EH (cell line): ENCODE measurements at places on chromosomes 7 and 10.
A peak's percentile ranks its signal among the peaks of the same experiment; 100 is the strongest.

DNA sequence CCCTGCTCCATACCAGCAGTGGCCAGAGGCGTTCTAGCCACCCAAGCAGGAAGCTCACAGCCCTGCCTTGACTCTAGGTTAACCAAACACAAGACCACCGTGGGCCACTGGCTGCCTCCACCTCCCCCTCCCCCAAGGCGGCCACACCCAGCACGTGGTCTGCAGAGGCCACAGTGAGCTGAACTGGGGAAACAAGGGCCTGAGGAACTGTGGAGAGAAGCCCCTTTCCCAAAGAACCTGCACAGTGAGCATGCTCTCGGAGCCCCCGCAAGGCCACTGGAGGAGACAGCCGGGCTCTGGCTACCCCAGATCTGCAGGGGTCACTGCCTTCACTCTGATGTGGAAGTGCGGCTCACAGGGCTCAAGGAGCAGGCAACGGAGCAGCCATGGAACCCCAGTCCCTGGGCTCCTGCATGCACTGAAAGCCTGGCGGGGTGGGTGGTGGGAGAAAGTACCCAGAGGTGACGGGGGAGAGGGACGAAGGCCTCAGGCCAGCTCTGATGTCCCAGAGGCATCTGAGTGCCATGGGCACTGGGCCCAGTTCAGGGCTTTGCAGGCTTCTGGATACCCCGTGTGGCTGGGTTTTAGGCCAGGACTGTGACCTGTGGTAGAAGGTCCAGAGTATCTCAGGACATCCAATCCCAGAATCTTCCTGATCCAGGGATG is 189.2 kb downstream of the EBF3 start:
- DNase-seq = no peak

- no peak for DNase-seq
Observed at GRCh38 chr10:62655337-62655994, 149.1 kb upstream of the ADO start.

- no peak for DNase-seq
Observed at GRCh38 chr7:7772397-7772821, 54.0 kb upstream of the RPA3 start.

DNA sequence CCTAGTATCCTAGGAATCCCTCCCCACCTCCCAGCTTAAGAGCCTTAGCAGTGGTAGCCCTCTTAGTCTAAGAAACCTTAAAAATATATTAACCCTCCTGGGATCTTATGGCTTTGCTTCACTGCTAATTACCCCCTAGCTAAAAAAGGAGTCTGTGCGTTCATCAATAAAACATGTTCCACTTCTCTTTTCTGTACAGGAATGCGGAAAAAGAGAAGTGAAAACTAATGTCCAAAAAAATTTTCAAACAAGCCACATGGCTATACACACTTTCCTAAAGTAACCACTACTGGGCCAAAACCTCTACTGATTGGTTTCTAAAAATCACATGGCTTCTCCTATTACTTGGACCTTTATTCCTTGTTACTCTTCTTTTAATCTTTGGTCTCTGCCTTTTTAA is 667.1 kb upstream of the LRRTM3 start:
- DNase-seq = no peak

DNA sequence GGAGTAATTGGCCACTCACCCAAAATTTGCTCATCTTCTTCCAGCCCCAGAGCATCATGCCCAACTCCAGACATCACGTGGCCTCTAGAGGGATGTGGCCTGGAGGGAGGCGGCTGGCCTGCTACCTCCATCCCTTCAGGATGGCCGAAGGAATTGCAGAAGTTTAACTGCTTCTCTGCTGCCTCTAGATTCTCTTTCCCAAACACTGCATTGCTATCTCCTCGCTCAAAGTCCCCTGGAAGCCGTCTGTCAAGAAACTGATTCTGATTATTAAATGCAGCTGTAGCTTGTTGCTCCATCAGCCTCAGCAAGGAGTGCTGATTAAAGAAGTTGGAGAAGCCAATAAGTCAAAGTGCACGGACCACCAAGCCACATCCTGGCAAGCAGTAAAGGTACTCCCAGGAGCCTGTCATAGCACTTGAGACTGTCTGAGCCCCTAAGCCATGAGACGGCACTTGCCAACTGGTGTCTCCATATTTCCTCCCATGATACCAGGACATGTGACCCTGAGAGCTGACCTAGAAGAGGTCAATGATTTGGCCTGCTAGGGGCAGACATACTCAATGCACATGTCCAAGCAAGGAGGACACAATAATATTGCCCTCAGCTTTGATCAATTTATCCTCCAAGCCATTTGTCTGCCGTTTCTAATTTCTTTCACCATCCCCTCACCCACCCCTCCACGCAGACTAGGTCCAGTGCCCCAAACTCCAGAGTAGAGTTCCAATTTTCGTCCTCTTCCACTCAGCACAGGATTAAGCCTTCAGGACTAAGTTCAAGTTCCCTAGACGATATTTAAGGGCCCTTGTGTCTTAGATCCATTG is 84.2 kb downstream of the TBXAS1 start:
- DNase-seq = no peak

DNA sequence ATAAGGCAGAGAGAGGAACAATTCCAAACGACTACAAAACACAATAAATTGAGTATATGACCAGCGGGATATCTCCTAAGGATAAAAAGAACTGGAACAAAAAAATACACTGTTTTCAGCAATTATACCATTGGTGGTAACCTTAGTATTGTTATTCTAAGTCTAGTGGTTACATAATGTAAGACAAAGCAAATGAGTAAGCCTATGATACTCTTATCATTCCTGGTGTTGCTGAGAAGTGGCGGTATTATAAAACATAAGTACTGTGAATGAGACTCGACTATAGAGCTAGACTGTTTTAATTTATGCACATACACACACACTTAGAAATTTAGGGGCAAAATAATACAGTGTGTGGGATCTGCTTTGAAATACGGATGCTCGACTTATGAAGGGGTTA is 107.7 kb downstream of the NRBF2 start:
- no peak for DNase-seq

- no peak for DNase-seq
Observed at GRCh38 chr7:779480-779879, 52.4 kb upstream of the PRKAR1B start.

GRCh38 chr7:50394315-50394714 is 55.8 kb downstream of the FIGNL1 start:
- DNase-seq = no peak

- no peak for DNase-seq
Observed at GRCh38 chr10:71741671-71742070, 22.1 kb upstream of the C10orf105 start.

DNA sequence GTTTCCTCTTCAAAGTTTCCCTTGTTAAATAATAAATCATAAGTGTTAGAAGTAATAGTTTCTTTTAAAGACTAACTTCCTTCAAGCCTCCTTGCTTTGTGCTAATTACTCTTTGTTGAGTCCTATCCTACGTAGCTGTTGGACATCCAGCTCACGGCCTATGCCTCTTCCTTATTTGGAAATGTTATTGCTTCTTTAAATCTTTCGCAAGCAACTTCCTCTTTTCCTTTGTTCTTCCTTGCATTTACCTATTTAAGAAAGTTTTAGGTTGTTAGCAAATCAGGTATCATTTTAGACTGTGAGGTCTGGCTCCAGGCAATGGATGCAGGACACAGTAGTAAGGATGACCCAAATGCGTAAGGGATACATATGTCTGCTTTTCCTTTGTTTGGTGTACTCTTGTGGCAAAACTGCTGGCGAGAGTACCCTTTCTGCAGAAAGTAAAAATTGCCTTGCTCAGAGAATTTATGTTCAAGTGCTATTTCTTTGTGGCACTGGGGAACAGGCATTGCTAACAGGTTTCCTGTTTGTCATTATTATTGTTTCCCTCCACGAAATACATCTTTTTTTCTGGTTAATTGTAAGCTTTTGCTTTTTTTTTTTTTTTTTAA is 110.5 kb downstream of the DYNC2I1 start:
- DNase-seq = no peak

DNA sequence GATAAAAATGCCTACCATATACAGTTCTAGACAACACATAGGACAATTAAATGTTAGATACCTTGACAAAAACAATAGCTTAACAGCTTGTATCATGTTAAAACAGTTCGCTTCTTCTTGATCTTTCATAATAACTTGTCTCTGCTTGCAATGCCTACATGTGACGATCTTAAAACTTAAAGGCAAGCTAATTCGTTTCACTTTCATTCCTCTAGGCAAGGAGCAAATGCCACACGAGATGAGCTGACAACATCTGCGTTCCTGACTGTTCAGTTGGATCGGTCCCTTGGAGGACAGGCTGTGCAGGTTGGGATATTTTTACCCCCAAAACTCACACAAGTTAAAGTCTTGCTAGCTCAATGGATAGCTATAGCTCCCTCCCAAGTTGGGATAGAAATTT is 51.6 kb upstream of the ARL4A start:
- peak; percentile 49 for DNase-seq

GRCh38 chr10:4635388-4635787 is 190.6 kb upstream of the AKR1E2 start:
- DNase-seq = no peak

GRCh38 chr7:17046666-17047065 is 164.9 kb upstream of the AGR3 start:
- no peak for DNase-seq

- DNase-seq = no peak
Observed at GRCh38 chr7:70285187-70285586, 686.9 kb downstream of the AUTS2 start.

DNA sequence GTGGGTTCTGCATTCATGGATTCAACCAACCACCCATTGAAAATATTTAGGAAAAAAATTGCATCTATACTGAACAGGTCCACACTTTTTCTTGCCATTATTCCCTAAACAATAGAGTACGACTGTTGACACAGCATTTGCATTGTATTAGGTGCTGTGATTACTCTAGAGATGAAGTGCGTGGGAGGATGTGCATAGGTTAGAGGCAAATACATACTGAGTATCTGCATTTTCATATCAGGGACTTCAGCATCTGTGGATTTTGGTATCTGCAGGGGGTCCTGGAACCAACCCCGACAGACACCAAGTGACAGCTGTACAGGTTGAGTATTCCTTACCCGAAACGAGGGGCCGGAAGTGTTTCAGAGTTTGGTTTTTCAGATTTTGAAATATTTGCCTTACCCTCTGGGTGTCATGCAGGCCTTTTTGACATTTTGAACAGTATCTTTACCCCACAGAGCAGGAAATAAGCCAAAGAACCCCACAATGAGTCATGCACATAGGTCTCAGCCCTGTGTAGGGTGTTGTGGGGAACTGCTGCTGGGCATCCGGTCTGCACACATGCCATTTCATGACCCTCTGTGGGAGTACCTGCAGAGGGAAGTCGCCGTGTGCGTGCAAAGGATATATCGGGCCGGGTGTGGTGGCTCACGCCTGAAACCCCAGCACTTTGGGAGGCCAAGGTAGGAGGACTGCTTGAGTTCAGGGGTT is 14.5 kb downstream of the NUDT5 start:
- DNase-seq = no peak

DNA sequence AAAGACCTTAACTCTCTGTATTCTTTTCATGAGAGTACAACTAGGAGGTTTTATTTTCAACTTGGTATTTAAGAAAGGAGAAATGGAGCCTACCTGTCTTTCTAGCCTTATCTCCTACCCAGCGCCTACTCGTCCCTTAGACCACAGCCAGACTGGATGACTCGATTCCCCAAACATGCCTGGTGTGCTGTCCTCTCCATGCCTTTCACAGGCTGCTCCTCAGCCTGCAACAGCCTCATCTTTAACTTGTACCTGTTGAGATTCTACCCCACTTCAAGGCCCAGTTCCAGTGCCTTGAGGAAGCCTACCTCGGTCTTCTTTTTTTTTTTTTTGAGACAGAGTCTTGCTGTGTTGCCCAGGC is 29.4 kb downstream of the CPA1 start:
- DNase-seq = no peak

DNA sequence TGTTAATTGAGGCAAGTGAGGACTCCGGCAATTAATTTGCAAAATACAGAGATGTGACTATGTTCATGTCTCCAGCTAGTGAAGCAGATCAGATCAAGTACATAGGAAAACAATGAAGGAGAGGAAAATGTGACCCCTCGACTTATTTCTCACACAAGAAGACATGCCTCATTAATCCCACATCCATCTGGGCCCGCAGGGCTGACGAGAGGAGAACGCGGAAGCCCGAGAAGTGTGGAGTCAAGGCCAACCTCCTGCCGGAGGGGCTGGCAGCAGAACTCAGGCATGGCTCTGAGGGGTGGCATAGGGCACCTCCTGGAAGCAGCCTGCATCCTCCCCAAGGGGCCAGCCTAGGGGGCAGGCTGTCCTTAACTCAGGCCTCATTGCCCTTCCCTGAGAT is 54.4 kb downstream of the ZNF503 start:
- no peak for DNase-seq

GRCh38 chr10:20596065-20596755 is 300.9 kb downstream of the NEBL start:
- DNase-seq = no peak

- DNase-seq = no peak
Observed at GRCh38 chr7:132307465-132307864, 268.8 kb downstream of the PLXNA4 start.

DNA sequence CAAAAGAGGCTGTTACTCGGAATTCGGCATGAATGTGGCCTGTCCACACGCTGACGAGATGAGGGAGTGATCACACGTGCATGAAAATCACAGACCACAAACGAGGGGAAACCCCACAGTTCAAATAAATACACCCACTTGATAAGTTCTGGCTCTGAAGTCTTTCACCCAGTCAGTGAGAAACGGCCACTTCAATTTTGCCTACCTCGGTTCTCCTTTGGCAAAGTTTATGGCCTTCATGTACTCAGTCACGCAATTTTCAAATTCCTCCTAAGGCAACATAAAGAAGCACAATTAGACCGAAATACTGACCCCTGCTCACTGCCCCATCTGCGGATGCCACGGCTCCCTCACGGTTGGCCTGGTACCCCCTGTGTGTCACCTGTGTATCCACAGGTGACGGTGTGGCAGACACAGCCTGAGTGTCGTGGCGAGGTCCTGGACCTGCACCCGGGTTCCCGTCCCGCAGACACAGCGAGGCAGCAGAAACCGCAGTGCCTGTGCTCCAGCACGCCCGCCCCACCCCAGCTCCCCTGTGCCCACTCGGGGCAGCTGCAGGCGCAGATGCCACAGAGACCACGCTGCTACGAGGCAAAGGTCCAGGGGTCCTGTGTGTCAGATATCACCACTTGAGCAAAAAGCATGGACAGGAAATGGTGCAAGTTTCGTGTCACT is 1.4 kb downstream of the CFAP46 start:
- no peak for DNase-seq

- no peak for DNase-seq
Observed at GRCh38 chr7:13057462-13058200, 370.2 kb downstream of the ARL4A start.

GRCh38 chr10:126080879-126081411 is 184.6 kb downstream of the FANK1 start:
- peak; percentile 66 for DNase-seq

DNA sequence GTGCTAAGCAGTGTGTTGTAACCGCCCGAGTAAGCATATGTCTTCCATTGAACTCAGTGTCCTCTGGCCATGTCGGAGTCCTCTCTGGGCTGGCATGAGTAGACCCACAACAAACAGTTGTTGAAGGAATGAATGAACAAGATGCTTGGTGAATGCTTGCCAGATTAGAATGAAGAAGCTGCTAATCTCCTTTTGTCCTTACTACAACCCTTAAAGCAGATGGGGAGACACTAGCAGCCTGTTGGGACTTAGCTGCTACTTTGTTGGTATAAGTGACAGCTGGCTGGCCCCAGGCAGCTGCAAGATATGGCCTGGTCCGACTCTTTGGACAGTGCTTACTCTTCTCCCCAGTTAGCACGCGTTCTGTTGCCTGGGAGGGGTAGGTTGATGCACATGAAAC is 370.1 kb downstream of the RPS24 start:
- no peak for DNase-seq

- DNase-seq = peak; percentile 65
Observed at GRCh38 chr10:79185067-79185774, 116.5 kb downstream of the ZMIZ1 start.
